ENCODE measurements at places on chromosomes 4 and X.
A peak's percentile ranks its signal among the peaks of the same experiment; 100 is the strongest.

DNA sequence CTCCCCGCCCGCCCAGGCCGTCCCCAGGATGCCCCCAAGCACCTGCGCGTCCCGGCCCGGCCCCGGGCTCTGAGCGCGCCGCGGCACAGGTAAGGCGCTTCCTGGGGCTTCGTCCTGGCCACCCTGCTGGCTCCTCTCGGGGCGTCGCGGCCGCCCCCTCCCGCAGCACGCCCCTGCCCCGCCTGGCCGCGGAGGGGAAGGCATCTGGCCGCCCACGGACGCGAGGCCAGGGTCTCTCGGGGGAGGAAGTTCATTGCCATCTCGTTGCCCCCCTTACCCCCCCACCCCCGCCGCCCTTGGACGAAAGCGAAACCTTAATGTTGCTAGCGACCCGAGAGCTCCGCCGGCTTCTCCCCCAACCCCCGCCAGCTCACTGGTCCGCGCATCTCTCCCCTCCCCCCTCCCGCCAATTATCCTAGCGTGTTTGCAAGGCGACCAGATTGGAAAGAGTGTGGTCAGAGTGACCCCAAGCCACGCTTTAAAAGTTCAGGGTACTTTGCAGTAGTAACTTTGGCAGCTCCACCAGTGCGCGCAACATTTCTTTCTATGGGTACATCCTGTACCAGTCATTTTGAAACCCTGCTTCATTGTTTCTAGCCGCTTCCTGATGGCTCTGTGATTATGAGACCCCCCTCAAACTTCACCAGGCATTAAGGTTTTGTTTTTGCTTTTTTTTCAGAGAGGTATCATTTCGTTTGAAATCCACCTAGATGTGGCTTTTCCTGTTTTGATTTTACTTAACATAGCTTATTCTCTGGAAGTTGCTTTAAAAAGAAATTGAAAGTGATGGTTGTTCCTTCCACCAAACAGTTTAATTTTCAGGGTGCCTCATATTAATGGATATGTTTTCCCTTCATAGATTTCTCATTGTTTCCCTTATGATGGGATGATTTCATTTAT is 626 bp downstream of the TBC1D1 start:
- DNase-seq = peak; percentile 81

DNA sequence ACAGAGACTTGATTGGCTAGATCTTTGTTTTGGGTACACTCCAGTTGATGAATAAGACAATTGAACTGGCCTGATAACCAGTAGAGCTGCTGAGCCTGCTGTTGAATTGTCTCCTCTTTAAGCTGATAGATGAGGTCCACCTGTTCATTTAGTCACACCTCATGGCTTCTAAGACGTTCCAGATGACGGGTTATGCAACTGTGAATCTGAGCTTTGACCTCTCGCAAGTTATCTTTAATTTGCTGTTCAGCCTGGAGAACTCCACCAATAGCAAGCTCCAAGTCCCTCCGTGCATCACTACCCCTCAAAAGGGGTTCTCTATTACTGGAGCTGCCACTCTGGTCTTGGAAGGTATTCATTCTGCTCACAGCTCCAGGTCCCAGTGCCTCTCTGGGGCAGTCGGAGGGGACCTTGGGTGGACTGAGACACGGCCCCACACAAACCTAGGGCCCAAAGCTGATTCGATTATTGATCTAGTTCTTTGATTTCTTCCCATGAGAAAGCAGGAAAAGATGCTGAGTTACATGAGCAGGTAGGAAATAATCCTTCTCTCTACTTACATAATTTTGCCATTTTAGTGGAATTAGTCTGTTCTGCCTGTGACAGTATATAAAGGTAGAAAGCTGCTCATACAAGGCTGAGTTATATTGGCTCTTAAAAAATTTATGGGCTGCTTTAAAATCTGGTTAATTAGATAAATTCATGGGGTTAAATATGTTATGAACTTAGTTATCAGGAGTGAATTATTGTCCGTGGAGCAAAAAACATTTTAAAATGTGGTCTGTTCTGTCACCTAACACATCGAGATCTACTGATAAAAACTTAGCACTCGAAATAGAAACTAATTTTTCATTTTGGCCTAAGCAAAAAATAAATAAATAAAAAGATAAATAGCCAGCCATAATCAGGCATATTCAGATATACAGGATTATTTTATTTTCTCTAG is 6.8 kb downstream of the MMAA start:
- DNase-seq = no peak

GRCh38 chr4:112726041-112726440 is 89.1 kb downstream of the LARP7 start:
- DNase-seq = no peak

DNA sequence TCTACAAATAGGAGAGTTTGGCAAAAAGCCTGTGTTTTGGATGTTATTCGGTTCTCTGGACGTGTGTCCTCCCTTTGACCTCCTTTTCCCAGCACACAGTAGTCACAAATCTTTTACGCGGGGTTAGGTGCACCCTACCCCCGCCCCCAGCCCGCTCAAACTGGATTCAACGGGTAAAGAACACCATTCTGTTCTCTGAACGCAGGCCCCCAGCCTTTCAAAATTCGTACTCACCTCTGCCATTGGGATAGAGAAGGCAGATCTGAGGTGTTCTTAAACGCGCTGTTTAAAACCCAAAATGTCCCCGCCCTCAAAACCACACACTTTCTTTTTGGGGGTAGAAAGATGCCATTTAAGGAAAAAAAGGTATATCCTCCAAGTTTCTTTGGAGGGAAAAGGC is 2.7 kb downstream of the LEF1 start:
- DNase-seq = peak; percentile 82

DNA sequence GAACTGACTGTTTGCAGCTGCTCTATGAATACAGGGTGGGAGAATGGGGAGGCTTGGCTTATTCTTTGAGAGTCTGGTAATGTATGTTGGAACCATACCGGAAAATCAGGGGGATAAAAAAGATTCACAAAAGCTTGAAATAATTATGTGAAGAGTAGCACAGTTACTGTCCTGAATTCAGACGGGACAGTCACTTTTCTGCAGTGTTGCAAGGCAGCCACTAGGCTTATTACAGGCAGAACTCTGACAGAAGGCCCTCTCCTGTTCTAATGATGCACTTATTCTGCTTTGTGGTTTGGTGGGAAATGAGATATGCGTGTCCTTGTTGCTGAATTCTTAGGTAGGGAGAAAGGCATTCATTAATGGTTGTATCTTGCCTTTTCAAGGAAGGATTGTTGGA is 37.2 kb downstream of the GUCY1B1 start:
- DNase-seq = no peak

DNA sequence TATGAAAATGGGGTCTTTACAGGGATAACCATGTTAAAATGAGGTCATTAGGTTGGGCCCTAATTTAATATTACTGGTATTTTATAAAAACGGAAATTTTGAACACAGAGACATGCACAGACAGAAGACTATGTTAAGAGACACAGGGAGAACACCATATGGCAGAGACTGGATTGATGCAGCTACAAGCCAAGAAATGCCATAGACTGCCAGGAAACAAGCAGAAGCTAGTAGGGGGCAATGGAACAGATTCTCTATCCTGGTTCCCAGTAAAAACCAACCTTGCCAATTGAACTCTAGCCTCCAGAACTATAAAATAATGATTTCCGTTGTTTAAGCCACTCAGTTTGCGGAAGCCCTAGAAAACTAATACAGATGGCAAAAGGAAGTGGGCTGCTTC is 6.6 kb upstream of the GUF1 start:
- DNase-seq = no peak

DNA sequence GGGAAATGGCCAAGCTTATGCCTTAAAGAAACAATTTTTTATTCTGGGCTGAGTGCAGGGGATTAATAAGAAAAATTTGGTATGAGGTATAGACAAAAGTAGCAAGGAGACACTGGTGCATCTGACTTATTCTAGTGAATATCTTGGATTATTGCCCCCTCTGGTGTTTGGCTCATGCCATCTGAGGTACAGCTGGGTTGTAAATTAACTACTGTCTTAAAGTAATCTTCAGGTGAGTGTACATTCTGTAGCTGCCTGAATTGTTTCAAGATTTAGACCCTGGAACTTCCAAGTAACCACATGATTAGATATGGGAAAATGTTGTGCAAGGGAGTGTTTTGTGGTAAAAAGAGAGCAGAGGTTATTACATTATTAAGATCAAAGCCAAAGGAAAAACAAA is 988.7 kb downstream of the FAM133A start:
- DNase-seq = no peak

GRCh38 chr4:120544838-120545237 is 377.7 kb downstream of the PRDM5 start:
- DNase-seq = no peak

DNA sequence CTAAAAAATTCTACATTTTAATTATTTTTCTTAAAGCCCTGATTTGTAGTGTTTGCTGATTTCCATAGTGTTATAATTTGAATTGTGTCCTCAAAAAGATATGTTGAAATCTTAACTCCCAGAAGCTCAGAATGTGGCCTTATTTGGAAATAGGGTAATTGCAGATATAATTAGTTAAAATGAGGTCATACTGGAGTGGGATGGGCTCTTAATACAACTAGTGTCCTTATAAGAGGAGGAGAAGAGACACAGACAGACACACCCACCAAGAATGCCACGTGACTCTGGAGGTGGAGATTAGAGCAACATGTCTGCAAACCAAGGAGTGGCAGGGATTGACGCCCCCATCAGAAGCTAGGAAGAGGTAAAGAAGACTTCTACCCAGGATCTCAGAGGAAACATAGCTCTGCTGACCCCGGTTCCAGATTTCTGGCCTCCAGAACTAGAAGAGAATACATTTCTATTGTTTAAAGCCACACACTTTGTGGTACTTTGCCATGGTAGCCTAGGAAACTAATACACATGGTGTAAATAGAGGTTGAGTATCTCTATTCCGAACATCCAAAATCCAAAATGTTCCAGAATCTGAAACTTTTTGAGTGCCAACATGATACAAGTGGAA is 70.5 kb upstream of the IRF2 start:
- no peak for DNase-seq

GRCh38 chr4:101346351-101347266 is 717 bp downstream of the PPP3CA start:
- DNase-seq = peak; percentile 65

DNA sequence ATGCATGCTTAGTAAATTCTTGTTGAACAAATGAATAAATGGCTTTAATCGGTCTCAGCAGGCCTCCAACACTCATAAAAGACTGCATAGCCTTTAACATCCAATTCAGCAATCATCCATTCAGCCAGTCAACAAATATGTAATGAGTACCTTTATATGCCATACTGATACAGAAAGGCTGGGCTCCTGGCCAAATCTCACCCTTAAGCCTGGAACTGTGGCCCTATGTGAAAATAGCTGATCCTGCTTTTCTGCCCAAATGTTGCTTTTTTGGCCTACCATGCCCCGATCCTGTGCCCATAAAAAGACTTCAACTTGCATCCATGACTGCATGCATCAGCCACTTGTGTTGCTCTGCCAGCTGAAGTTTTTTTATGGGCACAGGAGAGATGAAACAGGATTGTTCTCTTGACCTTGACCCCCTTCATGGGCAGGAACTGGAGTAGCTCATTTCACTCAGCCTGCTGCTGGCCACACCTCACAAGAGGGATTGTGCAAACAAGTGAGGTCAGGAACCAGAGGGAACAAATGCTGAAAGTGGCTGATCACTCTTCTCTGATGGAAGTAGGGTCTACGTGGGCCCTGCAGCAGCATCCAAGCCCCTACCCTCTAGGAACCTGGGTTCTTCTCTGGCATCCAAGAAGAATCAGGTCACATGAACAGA is 75.6 kb downstream of the NPY1R start:
- DNase-seq = no peak

DNA sequence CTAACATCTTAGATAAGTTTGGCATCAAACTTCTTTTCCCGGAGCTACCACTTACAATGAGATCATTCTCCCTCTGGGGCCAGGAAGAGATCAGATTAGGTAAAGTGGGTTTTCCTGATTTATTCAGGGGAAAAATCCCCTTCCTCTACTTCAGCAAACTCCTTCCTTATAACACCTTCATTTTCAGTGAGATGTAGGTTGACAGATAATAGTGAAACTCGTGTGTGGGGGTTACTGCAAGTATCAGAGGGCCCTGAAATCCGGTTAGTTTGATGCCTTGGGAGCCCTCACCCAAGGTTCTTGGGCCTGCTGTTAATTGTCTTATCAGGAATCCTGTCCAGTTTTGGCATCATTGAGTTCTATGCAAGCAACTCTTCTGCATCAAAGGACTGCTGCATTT is 10.8 kb downstream of the FTHL17 start:
- DNase-seq = no peak

GRCh38 chr4:165540206-165540830 is 161.5 kb downstream of the CPE start:
- peak; percentile 24 for DNase-seq

- DNase-seq = no peak
These were observed 31.2 kb upstream of the TMEM184C start for GRCh38 chr4:147586032-147586431.

- DNase-seq = no peak
These were observed 153.8 kb upstream of the RAPGEF2 start for GRCh38 chr4:158949099-158949498.

DNA sequence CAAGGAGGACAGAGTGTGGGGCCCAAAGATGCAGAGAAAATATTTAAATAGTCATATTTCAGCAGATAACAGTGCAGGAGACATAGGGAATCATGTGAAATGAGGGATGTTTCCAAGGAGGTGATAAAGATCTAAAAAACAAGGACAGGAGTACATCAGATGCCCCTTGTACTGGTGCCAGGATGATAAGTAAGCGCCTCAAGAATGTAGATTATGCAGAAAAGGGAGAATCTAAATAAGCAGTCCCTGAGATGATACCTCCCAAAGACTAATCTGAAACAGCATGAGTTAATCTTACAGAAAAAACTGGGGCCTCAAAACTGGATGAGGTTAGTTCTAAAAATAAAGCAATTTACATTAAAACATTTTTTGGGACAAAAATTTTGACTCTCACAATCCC is 136.1 kb upstream of the WDFY3 start:
- no peak for DNase-seq

DNA sequence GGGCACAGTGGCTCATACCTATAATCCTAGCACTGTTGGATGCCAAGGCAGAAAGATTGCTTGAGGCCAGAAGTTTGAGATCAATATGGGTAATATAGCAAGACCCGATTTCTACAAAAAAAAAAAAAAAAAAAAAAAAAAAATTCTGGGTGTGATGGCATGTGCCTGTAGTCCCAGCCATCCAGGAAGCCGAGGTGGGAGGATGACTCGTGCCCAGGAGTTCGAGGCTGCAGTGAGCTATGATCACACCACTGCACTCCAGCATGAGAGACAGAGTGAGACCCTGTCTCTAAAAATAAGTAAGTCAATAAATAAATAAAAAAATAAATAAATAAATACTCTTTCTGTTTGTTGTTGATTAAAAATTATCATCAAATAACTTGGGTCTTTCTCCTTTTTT is 62.4 kb upstream of the BMPR1B start:
- DNase-seq = no peak

DNA sequence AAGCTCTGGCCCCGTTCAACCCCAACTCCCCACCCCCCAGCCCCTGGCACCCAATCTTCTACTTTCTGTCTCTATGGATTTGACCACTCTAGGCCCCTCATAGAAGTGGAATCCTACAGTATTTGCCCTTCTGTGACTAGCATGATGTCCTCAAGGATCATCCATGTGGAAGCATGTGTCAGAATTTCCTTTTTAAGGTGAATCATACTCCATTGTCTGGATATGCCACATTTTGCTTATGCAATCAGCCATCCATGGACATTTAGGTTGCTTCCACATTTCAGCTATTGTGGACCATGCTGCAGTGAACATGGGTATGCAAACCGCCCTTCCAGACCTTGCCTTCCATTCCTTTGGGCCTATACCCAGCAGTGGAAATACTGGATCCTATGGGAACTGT is 15.5 kb downstream of the CCNQ start:
- DNase-seq = no peak

Data from activated CD8-positive, alpha-beta T cell treated with anti-CD3 and anti-CD28 coated beads, Interleukin-2, amount 10 ng/mL, durations not matched to agents 7 days and 5 days (primary cell).